ENCODE measurements at places on chromosomes 13 and 19.

GRCh38 chr13:113157206-113157928 lies 1.1 kb upstream of the PROZ start:
- DNase-seq: no peak

DNA sequence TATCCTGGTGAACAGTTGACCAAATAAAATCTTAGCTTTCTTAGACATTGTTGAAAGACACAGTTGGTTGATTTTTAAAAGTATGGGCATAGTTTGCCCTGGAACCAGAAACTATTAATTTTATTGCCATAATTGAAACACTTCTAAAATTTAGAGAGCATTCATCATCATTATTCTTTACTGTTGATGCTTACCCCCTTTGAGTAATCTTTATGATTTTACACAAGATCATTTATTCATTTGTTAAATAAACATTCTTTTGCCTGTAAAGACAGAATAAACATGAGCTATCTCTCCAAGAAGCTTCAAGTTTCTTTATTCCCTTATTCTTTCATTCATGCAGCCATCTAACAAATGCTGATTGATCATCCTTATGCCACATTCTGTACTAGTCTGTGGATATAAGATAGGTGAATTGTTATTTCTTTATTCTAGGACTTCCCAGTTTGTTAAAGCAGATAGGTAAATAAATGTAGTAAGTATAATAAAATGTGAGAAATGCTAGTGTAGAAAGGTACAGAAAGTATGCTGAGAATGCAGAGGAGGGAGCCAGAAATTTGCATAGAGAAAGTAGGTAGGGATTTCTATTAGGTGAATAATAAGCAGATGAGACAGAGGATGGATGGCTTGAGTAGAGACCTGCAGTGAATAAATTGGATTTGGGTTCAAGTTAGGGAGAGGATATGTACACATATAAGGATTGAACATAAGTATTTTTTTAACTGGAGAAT lies 8.2 kb downstream of the SERTM1 start:
- no peak for DNase-seq

GRCh38 chr13:26017196-26017921 lies 34.5 kb downstream of the SHISA2 start:
- DNase-seq: no peak

DNA sequence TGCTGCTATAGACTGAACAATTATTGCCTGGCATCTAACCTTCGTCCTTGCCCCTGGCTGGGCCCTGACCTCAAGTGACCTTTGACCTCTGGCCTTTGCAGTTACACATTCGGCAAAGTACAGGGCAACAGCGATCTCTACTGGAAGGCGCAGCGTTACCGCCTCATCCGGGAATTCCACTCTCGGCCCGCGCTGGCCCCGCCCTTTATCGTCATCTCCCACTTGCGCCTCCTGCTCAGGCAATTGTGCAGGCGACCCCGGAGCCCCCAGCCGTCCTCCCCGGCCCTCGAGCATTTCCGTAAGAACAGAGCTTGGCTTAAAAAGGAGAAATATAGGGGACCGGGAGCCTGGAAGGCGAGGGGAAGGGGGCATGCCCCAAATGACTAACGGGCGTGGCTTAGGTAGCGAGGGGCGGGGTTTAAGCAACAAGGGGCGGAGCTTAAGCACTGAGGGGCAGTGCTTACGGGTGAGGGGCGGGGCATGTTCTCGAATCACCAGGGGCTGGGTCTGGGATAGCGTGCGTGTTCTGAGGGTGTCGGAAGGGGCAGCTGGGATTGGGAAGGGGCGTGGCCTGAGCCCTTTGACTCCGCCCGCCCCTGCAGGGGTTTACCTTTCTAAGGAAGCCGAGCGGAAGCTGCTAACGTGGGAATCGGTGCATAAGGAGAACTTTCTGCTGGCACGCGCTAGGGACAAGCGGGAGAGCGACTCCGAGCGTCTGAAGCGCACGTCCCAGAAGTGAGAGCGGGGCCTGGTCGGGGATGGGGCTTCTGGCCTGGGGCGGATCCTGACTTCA lies 52.7 kb downstream of the TRPM4 start:
- no peak for DNase-seq

DNA sequence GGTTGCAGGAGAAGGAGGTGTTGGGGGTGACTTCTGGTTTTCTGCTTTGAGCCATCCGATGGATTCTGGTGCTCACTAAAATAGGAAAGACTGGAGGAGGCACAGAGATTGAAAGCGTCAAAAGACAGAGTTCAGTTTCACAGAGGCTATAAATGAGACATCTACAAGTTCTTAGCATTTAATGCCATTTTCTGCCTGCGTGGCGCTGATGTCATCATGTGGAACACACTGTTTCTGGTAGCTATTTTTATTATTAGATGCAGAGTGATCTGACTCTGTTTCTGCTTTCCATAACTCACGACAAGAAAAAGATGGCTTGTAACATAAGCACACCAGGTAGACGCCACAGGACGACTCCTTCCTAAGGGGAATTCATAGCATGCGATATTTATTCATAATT lies 3.3 kb upstream of the SLC39A3 start:
- no peak for DNase-seq

DNA sequence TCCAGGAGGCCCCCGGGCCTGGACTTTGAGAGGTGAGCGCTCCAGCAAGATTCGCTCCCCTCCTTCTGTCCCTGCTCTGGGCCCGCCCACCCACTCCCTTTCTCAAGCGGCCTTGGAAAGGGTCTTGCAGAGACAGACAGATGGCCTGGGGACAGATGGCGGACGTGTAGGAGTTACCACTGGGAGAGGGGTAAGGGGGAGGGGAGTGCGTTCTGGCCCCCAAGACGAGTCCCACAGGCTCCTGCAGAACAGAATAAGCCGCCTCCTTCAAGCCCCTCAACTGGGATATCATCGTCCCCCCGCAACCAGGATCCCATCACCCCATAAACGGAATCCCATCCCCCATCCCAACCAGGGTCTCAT lies 3.6 kb upstream of the TNFAIP8L1 start:
- no peak for DNase-seq

GRCh38 chr13:110855363-110855762 lies 59.5 kb downstream of the ANKRD10 start:
- no peak for DNase-seq

GRCh38 chr13:49455007-49455398 lies 10.9 kb downstream of the SETDB2 start:
- no peak for DNase-seq

GRCh38 chr19:39031368-39032062 lies 834 bp downstream of the FBXO27 start:
- peak; percentile 64 for DNase-seq

DNA sequence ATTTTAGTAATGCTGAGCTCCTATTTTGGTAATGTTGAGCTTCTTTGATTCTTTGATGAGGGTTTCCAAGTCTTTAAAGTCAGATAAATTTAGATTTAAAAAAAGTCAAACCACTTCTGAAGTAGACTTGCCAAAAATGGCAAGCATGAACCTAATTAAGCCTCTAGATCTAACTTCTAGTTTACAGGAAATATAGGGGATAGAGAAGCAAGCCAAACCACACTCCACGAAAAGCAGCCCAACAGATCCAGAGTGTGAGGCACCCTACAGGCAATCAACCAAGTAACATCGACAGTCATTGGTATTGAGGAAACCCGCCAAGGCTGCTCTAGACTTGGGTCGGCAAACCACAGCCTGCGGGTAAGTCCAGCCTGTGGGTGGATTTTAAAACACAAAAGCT lies 3.7 kb downstream of the GGACT start:
- DNase-seq: no peak

DNA sequence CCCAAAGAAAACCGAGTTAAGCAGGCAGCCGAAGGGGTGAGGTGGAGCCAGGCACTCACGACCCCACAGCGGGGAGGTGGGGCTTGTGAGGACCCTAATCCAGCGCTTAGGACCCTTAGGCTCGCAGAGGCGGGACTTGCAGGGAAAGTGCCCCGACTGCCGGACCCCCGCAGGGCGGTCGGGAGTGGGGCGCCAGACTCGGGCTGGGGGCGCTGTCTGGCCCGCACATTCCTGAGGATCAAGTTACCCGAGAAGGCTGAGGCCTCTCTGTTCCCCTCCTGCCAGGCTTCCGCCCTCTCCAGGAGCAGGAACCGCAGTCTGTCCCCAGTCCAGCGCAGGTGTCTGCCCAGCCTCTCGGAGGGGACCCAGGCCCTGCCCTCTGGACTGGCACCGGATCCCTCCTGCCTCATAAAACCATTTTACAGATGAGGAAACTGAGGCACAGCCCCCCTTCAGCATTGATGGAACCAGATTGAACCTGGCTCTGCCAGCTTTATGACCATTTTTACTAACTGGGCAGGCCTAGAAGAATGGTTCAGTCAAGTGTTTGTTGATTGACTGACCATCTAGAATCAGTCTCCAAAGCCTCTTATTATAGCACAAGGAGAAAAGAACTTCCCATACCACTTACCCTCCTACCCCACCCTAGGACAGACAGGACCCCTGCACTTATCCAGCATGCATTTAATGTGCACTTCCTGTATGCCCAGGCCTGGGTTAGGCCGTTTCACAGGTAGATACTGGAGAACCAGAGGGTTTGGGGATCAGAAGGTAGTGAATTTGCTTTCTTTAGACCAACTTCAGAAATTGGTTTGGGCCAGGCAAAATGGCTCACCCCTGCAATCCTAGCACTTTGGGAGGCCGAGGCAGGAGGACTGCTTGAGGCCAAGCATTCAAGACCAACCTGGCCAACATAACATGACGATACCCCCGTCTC lies 6.7 kb upstream of the JUND start:
- no peak for DNase-seq

- DNase-seq: no peak
Measured at GRCh38 chr13:23902975-23903905, 5.9 kb upstream of the C1QTNF9B start.

- DNase-seq: no peak
Measured at GRCh38 chr13:35874704-35875103, 256.5 kb downstream of the DCLK1 start.

DNA sequence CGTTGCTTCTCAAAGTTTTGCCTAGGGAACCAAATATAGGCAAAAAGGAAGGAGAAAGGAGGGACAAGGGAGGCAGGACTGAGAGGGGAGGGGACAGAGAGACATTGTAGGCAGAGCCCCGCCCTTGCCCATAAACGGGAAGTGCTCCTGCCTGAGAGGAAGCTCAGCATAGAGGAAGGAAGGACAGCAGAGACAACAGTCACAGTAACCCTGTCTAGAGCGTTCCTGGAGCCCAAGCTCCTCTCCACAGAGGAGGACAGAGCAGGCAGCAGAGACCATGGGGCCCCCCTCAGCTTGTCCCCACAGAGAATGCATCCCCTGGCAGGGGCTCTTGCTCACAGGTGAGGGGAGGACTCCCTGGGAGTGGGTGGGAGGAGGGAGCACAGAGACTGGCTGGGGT lies at the start of gene CEACAM21:
TSS of gene CEACAM21 (plus strand) at position 169 of the 400 bp plus-strand sequence. CDS start at position 278, 109 bp downstream.
- peak; percentile 27 for DNase-seq

DNA sequence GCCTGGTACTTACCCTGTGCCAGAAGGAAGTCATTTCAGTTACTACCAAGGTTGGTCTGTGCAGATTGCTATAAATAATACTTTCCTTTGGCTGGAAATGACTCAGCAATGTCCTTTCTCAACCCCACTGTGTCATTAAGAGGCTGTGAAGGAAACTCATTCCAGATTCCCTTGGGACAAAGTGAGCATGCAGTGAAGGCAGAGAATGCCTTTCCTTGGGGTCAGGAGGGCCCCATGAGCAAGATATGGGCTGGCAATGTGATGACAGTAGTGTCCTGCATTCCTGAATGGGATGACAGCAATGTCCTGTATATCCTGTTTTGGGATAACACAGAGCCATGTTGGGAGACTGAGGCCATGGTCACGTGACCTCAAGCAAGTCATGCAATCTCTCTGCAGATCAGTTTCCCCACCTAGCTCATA lies 213.1 kb upstream of the TMTC4 start:
- DNase-seq: no peak

- no peak for DNase-seq
Measured at GRCh38 chr13:32019612-32020233, 11.9 kb upstream of the FRY start.

DNA sequence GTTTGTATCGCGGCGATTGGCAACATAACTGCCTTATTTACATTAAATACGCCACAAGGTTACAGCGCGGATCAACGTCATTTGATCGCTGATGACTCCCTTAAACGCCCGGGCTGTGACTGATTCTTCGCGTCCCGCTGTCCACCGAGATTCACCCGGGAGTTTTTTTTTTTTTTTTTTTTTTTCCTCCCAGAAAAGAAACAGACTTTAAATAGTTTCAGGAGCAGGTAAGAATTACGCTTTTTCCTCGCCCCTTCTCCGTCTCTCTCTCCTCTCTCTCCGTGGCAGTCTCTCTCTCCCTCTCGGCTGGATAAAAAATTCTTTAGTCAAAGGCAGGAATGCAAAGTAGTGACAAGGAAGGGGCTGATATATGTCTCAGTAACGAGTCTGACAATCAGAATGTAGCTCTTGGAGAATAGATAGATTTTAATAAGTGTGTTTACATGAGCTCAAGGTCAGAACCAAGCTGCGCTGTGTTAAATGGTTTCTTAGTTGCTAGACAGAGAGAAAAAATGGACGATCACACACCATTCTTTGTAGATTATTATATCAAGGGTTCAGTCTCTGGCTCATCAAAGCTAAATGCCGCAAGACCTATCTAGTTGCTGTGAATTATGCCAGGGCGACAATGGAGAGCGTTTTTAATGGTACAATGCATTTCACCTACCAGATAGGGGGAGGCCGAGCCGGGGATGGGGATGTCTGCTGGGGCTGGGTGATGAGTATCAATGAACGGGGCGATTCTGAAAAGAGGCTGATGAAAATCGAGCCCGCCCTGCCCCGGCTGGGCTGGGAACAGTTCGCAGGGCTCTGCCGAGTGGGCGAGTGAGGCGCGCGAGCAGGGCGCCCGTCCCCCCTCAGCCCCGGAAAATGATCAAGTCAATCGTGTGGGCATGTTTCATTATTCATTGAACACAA lies 147.2 kb upstream of the ZNF536 start:
- DNase-seq: no peak

DNA sequence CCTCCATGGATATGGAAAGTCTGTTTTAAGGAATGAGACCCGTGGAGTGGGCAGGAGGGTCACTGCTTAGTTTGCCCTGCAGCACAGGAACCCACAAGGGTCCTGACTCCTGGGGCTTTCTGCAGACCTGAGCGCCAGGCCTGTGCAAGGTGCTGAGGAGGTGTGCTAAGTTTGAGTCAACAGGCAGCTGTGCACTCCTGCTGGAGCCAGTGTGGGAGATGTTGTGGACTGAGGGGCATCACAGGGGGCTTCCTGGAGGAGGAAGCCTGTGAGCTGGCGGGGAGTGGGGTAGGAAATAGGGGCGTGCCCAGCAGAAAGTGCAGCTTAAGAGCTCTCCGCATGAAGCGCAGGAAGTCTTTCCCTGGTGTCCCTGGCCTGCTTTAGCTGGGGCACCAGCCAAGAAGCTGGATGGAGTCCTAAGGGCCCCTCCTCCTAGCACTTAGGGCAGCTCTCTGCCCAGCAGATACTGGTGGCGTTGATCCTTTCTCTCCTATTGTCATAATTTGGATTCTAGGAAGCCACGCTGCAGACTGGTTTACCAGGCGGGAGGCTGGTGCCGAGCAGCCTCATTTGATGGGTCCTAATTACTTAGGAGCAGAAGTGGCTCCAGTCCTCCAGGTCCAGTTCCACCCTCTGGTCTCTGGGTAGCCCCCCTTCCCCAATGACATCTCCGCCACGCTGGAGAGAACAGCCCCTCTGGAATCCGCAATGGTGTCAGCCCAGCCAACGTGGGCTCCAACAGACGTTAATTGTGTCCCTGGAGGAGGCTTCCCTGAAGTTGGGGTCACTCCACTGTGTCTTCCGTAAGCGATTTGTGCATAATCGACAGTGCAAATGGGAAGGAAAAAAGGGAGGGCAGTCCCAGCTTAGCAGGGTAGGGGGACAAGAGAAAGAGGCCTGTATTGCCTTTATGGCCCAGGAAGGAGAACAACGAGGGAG lies 309.2 kb downstream of the ZNF536 start:
- DNase-seq: no peak

- no peak for DNase-seq
Measured at GRCh38 chr13:32969516-32969941, 46.7 kb upstream of the KL start.

- DNase-seq: no peak
Measured at GRCh38 chr19:11447347-11448262, 12.2 kb downstream of the PRKCSH start.
